ENCODE measurements at places on chromosomes 1 and 21.

DNA sequence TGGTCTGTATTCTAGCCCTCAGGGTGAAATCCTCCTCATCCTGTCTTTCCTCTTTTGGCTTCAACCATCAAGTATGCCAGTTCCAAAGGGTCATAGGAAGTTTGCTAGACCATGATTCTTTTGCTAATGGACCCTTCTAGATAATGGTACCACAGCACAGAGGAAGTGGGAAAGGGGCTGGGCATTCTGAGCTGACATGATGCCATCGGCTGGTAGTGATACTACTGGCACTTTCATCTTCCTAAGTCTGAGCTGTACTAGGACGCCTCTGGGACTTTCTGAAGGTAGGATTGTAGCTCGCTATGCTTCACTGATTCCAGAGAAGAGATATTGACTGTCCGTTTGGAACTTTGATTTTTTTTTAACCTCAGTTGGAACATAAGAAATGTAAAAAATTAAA, 11.4 kb downstream of the FASLG start:
- no peak for DNase-seq

- no peak for DNase-seq
Observed at GRCh38 chr1:162305969-162306368, 70.7 kb downstream of the SPATA46 start.

GRCh38 chr21:37614351-37614875, 247.8 kb downstream of the DYRK1A start:
- DNase-seq: no peak

- no peak for DNase-seq
Observed at GRCh38 chr1:3577711-3578432, 33.4 kb downstream of the MEGF6 start.

DNA sequence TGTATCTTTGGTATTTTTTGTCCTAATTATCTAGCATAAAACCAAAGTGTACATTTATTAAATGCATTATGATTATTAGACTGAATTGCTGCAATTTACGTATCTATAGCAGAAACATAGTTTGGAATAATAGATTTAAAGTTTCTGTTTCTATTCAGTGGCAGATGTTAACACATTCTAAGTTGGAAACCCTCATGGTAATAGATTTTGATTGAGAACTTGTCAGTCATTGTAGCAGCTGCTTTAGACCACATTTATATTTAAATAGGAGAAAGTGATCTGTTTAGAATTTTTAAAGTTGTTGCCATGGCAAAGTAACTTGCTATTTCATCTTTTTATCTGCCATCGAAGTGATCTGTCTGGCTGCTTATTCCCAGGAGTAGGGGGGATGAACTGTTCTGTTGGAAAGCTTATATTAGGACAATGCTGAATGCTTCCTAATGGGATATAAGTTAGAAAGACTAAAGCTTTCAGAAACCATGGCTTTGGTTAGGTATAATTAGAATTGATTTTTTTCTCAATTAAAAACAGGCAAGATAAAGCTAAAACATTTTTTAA, 61.6 kb downstream of the HS2ST1 start:
- DNase-seq: no peak

GRCh38 chr1:206666954-206667665, 17.6 kb upstream of the MAPKAPK2 start:
- no peak for DNase-seq

GRCh38 chr1:53323316-53323715, 4.6 kb downstream of the LRP8 start:
- DNase-seq: no peak

- no peak for DNase-seq
Observed at GRCh38 chr1:32115496-32115895, 7.6 kb downstream of the KPNA6 start.

DNA sequence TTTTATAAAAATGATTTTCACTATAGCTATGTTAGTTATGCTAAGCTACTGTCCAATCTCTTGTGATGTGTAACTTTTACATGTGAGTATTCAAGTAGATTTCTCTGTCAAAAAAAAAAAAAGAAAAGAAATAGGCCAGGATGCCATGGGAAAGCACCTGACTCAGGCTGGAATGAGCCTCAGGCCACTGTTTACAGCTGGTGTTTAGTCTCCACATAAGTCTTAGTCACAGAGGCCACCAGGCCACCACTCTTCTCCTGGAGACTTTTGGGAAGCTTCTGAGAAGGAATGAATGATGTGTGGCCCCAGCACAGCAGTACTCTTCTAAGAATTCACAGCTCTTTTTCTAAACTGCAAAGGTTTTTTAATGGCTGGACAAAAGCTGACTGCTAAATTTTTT, 48.9 kb downstream of the CHML start:
- no peak for DNase-seq

GRCh38 chr21:36608041-36608896, 90.6 kb upstream of the SIM2 start:
- DNase-seq: no peak

GRCh38 chr1:218867066-218867465, 306.6 kb upstream of the LYPLAL1 start:
- DNase-seq: no peak

- DNase-seq: no peak
Observed at GRCh38 chr1:204299814-204300365, 59.8 kb downstream of the PLEKHA6 start.

GRCh38 chr1:56149761-56150160, 429.6 kb downstream of the PLPP3 start:
- DNase-seq: no peak

DNA sequence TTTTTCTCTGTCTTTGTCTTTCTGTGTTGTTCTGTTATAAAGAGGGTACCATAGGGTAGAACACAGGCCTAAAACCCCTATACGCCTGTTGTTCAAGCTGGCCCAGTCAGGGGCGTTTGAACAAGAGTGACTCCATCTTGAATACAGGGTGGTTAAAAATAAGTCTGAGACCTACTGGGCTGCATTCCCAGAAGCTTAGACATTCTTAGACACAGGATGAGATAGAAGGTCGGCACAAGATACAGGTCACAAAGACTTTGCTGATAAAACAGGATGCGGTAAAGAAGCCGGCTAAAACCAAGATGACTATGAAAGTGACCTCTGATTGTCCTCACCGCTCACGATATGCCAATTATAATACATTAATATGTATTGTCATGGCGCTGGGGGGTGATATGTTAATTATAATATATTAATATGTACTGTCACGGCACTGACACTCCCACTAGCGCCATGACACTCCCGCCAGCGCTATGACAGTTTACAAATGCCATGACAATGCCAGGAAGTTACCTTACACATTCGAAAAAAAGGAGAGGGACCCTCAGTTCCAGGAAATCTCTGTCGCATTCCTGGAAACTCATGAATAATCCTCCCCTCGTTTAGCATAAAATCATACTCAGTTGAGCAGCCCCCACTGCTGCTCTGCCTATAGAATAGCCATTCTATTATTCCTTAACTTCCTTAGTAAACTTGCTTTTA, 58.5 kb upstream of the KLHDC7A start:
- no peak for DNase-seq

DNA sequence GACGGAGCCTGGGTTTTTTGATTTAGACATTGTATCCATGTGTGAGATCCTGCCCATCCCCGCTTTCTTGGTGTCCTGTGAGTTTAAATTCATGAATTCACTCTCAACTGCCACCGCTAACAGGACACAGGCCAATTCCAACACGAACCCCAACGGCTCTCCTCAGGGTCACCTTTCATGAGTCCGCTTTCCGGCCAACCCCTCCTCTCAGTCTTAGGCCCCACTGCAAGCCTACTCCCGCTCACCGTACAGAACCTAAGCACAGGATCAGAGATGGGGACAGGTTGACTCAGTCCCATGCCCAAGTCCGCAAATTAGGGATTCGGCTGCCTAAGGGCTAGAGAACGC, 238 bp upstream of the SCP2 start:
- DNase-seq: no peak

DNA sequence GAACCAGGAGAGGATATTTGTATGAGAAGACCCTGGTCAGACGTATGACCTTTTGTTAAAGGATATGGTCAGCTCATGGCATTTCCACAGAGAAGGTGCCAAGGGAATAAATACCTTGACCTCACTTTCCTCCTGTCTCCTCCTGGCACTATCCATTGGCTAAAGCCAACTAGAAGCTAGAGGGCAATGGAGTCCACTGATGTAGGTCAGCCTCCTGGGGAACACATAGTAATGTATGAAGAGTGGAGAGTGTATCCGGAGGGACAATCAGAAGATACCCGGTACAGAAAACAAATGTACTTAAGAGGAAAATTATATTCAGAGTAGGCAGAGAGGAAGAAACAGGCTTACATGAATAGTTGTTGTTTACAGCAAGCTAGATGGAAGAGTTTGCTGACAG, 698 bp upstream of the NTMT2 start:
- DNase-seq: no peak

GRCh38 chr1:24319312-24319863, at the start of gene GRHL3:
Gene GRHL3 (plus strand): TSS chr1:24319357. CDS start chr1:24319552, 195 bp downstream.
- DNase-seq: no peak

GRCh38 chr1:226995365-226996332, 55.6 kb downstream of the COQ8A start:
- DNase-seq: no peak

DNA sequence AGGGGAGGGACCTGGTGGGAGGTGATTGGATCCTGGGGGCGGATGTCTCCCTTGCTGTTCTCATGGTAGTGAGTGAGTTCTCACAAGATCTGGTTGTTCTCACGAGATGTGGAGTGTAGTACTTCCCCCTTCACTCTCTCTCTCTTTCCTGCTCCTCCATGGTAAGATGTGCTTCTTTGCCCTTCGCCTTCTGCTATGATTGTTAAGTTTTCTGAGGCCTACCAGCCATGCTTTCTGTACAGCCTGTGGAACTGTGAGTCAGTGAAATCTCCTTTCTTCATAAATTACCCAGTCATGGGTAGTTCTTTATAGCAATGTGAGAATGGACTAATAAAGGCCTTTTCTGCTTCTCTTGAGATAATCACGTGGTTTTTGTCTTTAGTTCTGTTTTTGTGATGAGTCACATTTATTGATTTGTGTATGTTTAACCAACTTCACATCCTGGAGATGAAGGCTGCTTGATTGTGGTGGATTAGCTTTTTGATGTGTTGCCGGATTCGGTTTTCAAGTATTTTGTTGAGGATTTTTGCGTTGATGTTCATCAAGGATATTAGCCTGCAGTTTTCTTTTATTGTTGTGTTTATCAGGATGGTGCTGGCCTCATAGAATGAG, 45.5 kb downstream of the RABGAP1L start:
- no peak for DNase-seq

GRCh38 chr1:107430540-107431228, 289.8 kb downstream of the NTNG1 start:
- no peak for DNase-seq

DNA sequence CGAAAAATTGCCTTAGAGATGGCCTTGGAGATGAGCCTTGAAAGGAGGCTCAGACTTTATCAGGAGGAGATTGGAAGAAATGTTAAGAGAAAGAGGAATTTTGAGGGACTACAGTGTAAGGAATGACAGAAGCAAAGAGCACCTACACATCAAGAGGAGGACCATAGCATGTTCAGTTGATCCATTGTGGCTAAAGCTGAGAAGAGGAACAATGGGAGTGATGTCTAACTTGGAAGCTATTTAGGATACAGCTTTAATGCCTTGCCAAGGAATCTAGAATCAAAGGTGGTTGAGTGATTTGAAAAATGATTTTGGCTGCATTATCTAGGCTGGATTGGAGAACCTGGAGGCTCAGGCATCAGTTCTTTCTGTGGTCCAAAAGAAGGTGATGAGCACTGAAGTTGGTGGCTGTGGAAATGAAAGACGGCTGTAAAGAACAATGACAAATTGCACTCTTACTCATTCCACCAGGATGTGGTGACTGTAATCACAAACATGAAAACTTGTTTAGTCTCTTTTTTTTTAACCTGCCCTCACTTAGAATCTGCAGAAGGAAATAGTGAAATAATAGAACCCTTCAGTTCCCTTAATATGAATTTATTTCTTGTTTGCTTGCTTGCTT, 11.3 kb downstream of the FAM20B start:
- no peak for DNase-seq

GRCh38 chr1:184965944-184966860, 8.1 kb downstream of the NIBAN1 start:
- DNase-seq: no peak

DNA sequence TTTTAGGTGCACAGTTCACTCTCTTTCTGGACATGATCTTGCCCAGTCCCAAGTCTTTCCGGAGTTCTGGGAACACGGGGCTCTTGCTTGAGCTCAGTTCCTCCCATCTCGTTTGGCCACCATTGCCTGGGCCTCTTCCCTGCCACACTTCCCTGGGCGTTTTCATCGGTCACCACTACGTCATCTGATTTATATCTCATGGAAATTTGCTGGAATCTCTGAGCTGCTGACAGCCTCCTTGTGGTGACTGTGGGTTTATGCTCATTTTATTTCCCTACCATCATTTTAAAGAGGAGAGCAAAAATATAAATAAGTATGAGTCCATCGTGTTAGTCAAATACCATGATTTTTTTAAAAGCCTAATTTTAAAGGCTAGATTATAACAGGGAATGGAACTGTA, 449.1 kb upstream of the KAZN start:
- no peak for DNase-seq

- DNase-seq: no peak
Observed at GRCh38 chr1:180210008-180210620, 19.9 kb upstream of the LHX4 start.

DNA sequence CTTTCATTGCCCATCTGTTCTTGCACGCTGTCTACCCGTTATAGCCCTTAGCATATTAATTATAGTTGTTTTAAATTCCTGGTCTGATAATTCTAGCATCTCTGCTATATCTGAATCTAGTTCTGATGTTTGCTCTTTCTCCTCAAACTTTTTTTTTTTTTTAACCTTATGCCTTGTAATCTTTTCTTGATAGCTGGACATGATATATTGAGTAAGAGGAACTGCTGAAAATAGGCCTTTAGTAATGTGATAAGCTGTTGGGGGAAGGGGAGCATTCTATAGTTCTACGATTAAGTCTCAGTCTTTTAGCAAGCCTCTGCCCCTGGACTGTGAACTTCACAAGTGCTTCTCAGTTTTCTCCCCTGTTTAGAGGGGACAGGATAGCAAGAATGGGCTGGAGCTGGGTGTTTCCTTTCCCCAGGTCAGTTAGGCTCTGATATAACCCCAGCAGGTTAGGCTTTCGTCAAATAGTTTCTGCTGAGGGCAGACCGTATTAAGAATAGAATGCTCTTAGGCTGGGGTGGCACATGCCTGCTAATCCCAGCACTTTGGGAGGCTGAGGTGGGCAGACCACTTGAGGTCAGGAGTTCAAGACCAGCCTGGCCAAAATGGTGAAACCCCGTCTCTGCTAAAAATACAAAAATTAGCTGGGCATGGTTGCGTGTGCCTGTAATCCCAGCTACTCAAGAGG, 62.2 kb downstream of the ZFYVE9 start:
- no peak for DNase-seq

GRCh38 chr1:35894183-35894582, 11.2 kb downstream of the AGO1 start:
- DNase-seq: no peak

Data from left forelimb (tissue), 1 donor.